SHP77 treated with DMSO at 0.1 percent for 48 hours (cell line): ENCODE measurements at places on chromosomes 1 and 21.

DNA sequence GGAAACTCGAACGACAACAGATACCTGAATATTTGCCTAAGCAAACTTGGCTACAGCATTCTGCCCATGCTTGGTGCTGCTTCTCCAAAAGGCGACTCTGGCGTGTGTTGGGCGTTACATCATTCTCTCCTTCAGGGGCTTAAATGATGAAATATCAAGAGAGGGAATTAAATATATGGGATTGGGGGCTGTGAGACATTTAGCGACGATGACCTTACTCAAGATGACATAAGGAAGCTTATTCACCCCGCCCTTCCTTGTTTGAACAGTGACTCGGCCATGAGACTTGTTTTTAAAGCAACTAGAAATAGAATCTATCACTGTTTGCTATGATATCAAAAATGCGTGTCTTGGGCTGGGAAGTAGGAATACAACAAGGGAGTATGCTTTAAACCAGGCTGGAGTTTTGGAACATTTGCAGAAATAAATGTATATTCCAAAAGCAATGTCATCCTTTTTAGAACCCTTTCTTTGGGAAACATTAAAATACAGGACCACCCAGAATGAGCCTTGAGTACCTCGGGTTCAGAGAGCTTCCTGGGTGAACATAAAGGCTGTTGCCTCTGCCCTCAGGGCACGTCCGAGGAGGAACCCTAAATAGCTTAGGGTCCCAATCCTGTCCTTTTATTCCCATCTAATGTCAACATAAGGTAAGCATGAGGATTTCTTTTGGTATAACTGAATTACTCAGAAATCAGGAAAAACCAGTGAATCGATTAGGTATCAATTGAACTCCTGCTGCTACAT, 123.3 kb upstream of the SLC45A1 start:
- no peak for DNase-seq

DNA sequence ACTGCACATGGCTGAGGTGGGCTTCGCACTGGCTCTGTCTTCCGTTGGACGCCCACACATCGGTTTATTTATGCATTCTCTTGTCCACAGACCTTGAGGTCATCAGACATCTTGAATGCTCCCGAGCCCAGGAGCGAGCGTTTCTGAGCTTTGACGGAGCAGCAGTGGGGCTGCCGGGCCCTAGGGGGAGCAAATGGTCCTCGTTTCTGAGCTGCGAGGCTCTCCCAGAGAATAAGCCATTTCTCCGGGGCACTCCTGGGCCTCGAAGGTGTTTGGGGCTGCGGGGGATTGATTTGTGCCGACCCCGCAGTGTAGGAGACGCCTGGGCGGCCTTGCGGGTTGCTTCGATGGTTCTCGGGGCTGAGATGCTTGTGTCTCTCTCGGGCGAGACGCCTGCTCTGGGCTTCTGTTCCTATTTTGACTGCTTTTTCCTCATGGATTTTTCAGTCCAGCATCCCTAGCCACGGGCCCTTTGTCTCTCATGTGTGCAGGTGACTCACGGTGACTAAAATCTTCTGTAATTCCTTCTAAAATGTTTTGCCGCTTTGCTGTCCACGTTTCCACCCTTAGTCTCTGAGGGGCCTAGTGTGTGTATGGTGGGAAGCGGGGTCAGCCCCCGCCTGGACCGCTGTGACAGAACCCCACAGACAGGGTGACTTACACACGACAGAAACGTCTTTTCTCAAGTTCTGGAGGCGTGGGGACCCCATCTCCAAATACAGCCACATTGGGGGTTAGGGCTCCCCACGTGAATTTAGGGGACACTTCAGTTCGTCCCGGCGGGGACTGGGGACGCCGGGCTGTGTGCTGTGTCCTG, 62.1 kb downstream of the FAAP20 start:
- DNase-seq = peak; percentile 16

- DNase-seq = no peak
Observed at GRCh38 chr1:174744886-174745285, 254.9 kb upstream of the CACYBP start.

DNA sequence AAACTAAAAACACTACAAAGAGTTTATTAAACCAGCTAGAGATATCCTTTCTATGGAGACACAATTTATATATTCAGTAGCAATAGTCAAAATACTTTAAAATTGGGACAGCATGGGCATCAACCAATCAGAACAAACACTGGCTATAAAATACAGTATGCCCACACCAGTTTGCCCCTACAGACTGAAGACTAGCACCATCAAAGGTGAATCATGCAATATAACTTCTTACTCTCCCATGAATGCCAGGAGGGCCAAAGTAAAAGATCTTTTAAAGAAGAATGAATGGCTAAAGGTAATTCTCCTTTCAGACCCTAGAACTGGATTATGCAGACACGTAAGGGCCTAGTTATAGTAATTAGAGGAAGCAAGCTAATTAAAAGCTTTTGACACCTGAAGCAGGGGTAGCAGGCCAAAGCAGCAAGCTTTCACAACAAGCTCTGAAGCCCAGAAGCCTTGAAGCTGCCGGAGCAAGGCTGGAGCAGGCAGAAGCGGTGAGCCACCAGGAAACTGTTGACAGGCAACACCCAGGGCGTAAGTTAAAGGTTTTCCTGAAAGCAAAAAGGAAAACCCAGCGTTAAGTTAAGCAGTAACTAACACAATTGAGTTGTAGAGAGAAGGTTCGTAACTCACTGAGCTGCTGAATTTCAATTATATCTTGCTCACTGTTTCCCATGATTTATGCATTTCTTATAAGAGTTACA, 99.3 kb downstream of the CDC42BPA start:
- DNase-seq = no peak

GRCh38 chr1:194280463-194280862, 1094.0 kb upstream of the B3GALT2 start:
- no peak for DNase-seq

DNA sequence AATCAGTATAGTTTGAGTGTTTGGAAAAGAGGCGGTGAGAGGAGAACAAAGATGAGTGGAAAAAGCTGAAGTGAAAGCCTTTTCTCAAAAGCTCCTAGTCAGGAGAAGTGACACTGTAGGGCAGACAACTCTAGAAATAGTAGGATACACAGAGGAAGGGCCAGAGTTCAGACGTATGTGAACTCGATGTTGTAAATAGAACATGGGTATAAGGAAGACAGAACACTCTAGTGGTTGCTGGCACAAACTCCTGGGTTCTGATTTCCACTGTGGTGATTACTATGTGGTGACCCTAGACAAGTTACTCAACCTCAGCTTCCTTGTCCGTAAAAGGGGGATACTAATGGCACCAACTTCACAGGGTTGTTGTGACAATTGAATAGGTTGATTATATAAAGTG, 30.2 kb upstream of the MGST3 start:
- DNase-seq = no peak

GRCh38 chr1:244653439-244654107, 647 bp downstream of the DESI2 start:
- no peak for DNase-seq
